ENCODE measurements at places on chromosomes 3 and 15.

- DNase-seq = no peak
These were observed 19.5 kb upstream of the CDCP1 start for GRCh38 chr3:45165497-45166283.

DNA sequence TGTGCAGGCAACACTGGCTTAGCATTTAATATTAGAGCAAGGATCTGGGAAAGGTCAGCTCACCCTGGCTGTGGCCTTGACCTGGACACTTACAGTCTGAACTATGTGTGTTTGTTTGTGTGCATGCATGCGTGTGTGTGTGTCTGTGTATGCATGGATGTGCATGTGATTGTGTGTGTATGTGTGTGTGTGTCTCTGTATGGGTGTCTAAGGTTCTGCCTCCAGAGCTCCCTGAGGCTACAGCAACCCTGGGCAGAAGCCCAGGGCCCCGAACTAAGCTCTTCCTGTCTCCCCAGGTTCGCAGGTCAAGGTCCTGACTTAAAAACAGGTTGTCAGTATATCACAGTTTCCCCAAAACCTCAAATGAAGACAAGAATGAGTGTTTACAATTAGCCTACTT is 51.3 kb downstream of the SUSD5 start:
- DNase-seq = no peak

DNA sequence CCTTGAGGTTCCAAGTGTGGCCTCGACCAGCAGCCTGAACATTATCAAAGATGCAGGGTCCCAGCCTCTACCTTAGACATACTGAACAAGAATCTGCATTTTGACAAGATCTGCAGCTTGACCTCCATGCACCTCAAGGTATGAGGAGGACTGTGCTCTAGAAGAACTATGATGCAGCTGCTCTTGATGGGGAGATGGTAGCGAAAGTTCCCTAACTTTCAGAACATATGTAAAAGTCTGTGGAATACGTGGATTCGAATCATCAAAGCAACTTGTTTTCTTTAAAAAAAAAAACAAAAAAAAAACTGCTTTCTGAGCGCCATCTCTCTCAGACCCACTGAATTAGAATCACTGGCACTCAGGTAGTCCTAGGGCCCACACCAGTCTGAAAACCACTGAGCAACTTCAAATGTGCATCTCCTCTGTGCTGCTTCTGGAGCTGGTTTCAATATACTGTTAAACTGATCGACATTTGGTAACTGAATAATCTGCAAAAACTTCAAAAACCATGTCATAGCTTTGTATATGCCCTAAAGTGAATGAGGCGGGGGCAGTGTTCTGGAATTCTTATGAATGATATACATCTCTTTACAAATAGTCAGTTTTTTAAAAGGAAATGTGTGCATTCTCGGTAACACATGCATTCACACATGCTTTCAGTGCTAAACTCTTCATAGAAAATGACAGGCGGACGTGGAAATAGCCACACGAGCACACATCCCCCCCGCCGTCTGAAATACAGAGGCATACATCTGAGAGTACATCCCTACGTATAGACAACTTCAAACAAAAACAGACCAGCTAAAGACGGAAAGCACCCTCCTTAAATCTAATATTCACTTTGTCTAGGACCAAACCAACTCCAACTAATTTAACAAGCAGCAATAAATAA is 128.8 kb downstream of the FOXP1 start:
- no peak for DNase-seq

DNA sequence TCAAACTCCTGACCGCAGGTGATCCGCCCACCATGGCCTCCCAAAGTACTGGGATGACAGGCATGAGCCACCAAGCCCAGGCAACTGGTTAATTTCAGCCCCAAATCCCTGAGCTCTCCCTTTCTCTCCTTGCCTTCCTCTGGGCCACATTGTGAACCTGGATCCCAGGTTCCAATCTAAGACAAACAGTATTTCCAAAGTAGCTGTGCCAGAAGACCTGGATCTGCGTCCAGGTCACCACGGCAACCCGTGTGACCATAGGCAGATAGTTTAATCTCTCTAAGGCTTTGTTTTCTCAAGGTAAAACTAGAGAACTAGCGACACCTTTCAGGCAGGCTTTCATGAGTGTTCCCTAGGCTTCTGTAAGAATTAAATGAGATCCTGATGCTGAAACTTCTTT is 5.9 kb upstream of the RBPMS2 start:
- DNase-seq = no peak

GRCh38 chr15:48940508-48940907 is 23.2 kb downstream of the SHC4 start:
- DNase-seq = no peak

GRCh38 chr15:39275066-39275465 is 305.8 kb upstream of the THBS1 start:
- no peak for DNase-seq

- DNase-seq = no peak
These were observed 63.4 kb upstream of the FEZF2 start for GRCh38 chr3:62436785-62437184.

GRCh38 chr3:29585368-29585767 is 304.5 kb downstream of the RBMS3 start:
- no peak for DNase-seq

All from activated T-cell treated with anti-CD3 and anti-CD28 coated beads for 4 hours (primary cell).